Activated effector memory CD4-positive, alpha-beta T cell treated with Interleukin-2 at 50 U/mL for 16 hours (primary cell): ENCODE measurements at places on chromosomes 12 and 14.

DNA sequence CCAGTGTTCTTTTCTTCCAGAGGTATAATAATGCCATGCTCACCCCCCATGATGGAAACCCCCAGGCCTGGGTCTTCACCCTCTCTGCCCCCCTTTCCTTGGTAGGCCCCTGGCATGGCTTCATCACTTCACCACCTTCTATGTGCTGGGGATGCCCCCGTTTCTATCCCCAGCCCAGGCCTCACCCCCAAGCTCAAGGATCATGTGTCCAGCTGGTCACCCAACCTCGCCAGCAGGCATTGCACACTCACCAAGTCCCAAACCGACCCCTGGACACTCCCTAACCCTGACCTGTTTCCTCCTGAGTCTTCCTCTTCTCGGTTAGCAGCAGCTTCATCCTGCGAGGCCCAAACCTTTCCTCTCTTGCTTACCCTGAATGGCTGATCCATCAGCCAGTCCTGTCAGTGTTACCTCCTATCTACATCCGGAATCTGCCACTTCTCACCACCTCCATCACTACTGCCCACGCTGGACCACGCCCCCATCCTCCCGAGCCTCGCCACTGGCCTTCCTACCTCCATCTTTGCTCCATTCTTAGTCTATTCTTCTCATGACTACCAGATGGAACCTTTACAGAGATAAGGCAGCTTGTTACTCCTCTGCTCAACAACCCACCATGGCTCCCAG is 69.0 kb downstream of the MVK start:
- DNase-seq, result no peak

DNA sequence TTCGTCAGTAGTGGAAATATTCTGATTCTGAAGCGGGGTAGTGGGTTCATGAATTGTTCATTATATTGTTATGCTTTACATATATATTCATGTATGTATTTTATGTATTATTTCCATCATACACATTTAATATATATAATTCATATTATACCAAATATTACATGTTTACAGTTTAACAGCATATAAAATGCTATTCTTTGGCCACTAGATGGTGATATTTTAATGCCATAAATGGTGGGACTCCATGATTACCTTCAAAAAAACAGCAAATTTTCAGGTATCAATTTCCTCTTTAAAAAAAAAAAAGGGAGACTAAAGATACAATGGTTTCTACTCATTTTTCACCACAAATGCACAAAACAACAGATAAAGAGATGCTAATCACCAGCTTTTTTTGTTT is 41.0 kb downstream of the BDKRB1 start:
- DNase-seq, result no peak

- no peak for DNase-seq
Observed at GRCh38 chr12:130689408-130690405, 26.4 kb downstream of the RIMBP2 start.

- no peak for DNase-seq
Observed at GRCh38 chr12:76226397-76226796, 121.8 kb downstream of the BBS10 start.

GRCh38 chr12:117845271-117845904 is 123.4 kb downstream of the KSR2 start:
- DNase-seq, result no peak

DNA sequence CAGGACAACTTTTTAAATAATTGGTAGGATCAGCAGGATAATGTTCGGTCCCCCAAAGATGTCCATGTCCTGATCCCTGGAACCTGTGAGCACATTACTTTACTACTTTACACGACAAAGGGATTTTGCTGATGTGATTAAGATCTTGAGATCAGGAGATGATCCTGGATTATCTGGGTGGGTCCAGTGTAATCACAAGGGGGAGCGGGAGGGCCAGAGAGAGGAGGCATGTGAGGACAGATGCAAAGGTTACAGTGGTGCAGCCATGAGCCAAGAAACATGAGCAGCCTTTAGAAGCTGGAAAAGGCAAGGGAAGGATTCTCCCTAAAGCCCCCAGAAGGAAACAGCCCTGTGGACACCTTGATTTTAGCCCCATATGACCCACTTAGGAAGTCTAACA is 33.1 kb downstream of the KCNK10 start:
- no peak for DNase-seq

DNA sequence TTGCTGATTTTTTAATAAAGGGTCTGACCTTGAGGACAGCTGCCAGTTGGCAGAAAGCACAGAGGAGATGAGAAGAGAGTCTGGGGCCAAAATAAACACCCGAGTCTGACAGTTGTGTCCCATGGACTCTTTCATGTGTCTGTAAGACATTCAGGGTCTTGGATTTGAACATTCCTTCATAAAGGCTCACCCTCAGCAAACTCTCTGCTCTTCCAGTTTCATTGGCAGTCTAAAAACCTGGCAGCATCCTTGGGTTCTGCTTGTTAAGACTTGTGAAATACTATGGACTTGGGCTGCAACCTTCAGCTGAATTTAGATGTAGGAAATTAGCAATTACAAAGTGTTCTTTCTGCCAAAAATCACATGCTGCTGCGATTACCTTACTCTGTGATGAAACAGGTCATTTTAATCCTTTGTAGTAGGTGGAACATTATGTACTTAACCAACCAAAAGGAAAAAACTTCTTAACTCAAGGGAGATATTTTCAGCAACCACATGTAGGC is 32.0 kb upstream of the LMNTD1 start:
- no peak for DNase-seq

GRCh38 chr12:48965298-48965838 is 6.2 kb downstream of the WNT10B start:
- DNase-seq, result no peak

DNA sequence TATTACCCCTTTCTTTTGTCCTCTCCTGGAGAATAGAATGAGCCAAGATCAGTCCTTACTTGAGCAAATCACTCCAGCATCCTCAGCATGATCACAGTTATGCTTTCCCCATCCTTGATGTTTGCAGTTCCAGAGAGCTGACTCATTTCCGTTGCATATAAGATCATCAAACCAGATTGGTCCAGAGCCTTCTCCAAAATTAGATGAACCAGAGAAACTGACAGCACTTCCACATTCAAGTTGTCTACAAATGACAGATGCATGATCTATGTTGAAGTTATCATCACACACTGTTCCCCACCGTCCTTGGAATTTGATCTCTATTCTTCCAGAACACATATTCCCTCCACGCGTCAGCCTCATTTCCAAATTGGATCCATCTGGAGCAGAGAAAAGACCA is 4.8 kb downstream of the CD163 start:
- DNase-seq, result no peak

GRCh38 chr12:107353312-107353711 is 260.0 kb upstream of the CRY1 start:
- no peak for DNase-seq

DNA sequence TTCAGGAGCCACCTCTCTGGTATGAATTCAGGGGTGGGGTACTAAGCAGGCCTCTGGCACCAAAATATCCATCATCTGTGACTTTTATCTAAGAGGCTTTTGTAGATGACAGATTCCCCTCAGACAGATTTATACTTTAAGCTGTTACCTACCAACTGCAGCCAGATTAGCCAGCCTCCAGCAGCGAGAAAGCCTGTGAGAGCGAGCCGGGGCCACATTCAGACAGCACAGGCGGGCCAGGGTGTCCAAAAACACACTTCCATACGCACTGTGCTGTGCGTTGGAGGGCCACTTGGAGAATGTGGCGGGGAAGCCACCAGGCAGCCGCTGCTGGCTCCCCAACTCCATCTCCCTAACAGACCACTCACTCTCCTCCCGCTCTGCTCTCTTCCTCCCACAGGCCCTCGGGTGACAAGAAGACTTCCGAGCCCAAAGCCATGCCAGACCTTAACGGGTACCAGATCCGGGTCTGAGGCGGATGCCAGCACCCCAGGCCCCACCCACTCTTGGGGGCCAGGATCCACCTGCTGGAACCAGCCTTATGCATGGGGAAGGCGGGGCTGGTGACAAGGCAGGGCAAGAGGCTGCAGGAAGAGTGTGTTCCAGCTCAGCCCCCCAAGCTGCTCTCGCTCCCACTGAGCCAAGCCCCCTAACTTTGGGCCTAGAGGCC is 17.4 kb downstream of the VASH1 start:
- no peak for DNase-seq

DNA sequence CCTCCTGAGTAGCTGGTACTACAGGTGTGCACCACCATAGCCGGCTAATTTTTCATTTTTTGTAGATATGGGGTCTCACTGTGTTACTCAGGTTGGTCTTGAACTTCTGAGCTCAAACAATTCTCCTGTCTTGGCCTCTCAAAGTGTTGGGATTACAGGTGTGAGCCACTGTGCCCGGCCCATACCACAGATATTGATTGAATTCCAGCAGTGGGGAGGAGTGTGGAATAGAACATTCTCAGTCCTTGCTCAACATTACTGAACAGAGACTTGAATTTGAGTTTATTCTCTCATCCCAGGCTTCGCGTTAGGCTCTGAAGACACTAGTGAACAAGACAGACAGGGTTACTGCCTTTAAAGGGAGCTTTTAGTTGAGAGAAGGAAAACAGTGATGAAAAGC is 39.6 kb downstream of the PTPN11 start:
- no peak for DNase-seq

- DNase-seq, result no peak
Observed at GRCh38 chr12:132319991-132320570, 9.3 kb downstream of the GALNT9 start.

DNA sequence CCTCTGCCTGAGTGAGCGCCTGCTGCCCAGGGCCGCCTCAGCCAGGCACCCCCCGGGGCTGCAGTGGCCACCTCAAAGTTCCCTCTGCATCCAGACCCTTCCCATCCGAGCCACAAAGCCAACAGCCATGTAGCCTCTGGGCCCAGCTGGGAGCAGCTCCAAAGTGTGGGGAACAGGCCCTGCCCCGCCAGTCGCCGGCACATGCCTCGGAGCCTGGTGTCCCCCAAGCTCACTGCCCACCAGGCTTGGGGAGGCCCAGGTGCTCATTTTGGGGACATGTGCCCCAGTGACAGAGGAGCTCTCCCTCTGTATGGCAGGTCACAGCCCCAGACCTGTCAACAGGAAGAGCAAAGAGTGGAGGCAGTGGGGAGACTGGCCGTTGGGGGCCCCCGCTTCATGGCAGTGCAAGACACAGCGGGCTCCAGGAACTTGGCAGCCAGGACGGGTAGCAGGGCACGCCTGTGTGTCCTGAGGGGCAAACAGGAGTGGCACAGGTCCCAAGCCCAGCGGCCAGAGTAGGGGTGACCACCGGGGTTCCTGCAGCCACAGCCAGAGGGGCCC is 29.9 kb downstream of the JAG2 start:
- no peak for DNase-seq

DNA sequence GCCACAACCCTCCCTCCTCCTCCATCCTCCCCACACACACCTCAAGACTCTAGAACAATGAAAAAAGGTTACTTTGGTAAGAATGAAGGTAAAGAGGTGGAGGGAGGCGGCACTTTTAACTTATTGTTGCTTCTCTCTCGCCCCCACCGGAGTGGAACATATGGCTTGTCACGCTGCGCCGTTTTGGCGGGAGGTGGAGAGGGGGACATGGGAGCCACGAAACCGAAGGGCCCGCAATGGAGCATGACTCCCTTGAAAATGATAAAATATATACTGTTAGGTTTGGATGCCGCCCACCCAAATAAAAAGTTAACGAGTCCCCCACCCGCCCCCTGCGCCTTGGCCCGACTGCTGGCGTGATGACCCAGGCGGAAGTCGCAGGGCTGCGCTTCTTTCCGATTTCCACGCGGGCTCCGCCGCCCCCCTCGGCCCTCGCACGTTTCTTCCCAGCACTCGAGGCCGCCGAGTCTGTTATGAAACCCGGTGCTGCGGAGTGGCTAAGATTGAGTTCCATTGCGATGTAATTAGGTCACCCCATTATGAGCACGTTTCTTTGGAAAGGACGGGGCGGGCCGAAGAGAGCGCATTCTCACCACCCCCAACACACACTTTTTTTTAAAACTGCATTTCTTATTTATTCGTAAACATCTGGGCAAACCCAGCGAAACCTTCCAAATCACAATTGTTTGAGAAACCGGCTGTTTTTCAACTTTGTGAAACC is 1.4 kb upstream of the ZFP36L1 start:
- DNase-seq, result peak; percentile 69

DNA sequence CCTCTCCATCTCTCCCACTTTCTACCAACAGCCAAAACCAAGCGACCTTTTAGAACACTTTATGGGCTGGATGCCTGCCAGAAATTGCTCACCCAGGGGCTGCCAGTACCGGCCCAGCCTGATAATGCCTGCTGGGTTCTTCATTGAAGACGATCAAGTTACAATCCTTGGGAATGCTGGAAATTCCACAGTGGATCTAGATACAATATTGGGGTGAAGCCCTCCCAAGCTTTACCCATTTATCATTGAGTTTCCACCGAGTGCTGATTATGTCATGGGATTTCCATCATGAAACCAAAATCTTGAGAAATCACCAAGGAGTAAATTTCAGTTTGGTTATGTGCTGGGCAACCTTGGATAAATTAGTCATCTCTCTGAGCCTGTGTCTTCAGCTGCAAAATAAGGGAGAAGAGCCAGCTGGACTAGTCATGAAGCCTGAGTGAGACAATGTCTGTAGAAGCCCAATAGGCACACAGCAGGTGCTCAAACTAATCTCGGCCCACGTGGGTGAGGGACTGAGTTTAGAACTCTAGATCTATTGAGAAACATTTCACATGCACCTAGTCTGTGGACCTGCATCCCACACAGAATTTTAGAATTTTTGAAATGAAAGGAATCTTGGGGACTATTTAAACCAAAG is 75.5 kb upstream of the CLMN start:
- DNase-seq, result no peak
